T-helper 17 cell (primary cell): ENCODE measurements at places on chromosomes 7 and 10.

GRCh38 chr7:138952791-138953190, 28.4 kb downstream of the KIAA1549 start:
- H3K4me1 ChIP-seq, result peaks cover 5% of the 10 kb centered on the region
- no peak overlapping the region for H3K4me3 ChIP-seq
- no peak overlapping the region for H3K27ac ChIP-seq
- no peak for DNase-seq
- H3K36me3 ChIP-seq, result peaks cover 7% of the 10 kb centered on the region

GRCh38 chr10:75703191-75703854, 271.9 kb downstream of the LRMDA start:
- H3K4me3 ChIP-seq, result no peak overlapping the region
- no peaks in the 10 kb centered on the region for H3K36me3 ChIP-seq
- no peak for DNase-seq
- H3K27me3 ChIP-seq, result peaks cover 15% of the 10 kb centered on the region
- H3K4me1 ChIP-seq, result no peaks in the 10 kb centered on the region

- no peak for DNase-seq
- peaks cover 11% of the 10 kb centered on the region for H3K27me3 ChIP-seq
- H3K36me3 ChIP-seq, result peaks cover 6% of the 10 kb centered on the region
Measured at GRCh38 chr10:103549349-103549685, 55.8 kb downstream of the NEURL1 start.

- H3K27ac ChIP-seq, result no peak overlapping the region
- H3K4me1 ChIP-seq, result no peaks in the 10 kb centered on the region
- no peak for DNase-seq
- no peaks in the 10 kb centered on the region for H3K36me3 ChIP-seq
Measured at GRCh38 chr7:40826411-40827221, 691.8 kb downstream of the SUGCT start.

DNA sequence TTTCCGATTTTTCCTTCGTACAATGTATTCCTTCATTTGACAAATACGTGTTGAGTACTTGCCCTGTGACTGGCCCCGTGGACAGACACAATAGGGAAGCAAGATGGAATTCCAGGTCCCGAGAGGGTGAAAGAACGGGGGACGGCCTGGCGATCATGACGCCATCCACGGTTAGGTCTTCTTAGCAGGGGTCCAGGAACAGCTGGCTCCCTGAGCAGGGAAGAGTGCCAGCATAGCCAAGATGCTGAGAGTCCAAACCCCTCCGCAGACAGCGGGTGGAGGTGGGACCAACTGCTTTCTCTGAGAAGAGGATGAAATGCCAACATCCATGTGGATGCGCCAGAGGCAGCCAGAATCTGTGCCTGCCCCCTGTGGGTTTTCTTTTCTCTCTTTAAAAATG, 143.7 kb downstream of the DYNC2I1 start:
- H3K27ac ChIP-seq, result no peak overlapping the region
- no peak for DNase-seq
- H3K4me3 ChIP-seq, result no peak overlapping the region
